ENCODE measurements at places on chromosomes 1 and 21.

DNA sequence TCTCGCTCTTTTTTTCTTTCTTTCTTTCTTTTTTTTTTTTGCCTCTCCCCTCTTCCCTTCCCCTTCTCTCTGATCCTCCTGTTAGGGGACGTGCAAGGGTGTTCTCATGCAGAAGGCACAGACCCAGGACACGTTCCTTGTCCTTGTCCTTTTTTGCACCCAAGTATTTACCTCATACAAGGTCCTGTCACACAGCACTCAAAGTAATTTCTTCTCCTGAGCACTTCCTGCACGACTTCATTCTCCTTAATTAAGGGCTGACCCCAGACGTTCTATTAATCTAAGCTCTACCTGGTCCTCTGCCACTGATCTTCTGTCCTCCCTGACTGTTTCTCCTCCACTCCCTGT, 424 bp upstream of the PCNX2 start:
- DNase-seq: no peak

GRCh38 chr1:7232441-7233236, 447.4 kb downstream of the CAMTA1 start:
- DNase-seq: no peak

- no peak for DNase-seq
Observed at GRCh38 chr1:39076127-39076798, 50.1 kb downstream of the NDUFS5 start.

GRCh38 chr1:240190881-240191401, 99.3 kb downstream of the FMN2 start:
- peak; percentile 75 for DNase-seq

GRCh38 chr1:116751621-116752020, 2.6 kb upstream of the CD2 start:
- DNase-seq: no peak

- no peak for DNase-seq
Observed at GRCh38 chr1:2310332-2311183, 80.8 kb downstream of the MORN1 start.
